Stimulated activated naive CD8-positive, alpha-beta T cell treated with anti-CD3 and anti-CD28 coated beads, Interleukin-15, amount 100 ng/mL, for 72 hours (primary cell): ENCODE measurements at places on chromosomes 16 and 17.

DNA sequence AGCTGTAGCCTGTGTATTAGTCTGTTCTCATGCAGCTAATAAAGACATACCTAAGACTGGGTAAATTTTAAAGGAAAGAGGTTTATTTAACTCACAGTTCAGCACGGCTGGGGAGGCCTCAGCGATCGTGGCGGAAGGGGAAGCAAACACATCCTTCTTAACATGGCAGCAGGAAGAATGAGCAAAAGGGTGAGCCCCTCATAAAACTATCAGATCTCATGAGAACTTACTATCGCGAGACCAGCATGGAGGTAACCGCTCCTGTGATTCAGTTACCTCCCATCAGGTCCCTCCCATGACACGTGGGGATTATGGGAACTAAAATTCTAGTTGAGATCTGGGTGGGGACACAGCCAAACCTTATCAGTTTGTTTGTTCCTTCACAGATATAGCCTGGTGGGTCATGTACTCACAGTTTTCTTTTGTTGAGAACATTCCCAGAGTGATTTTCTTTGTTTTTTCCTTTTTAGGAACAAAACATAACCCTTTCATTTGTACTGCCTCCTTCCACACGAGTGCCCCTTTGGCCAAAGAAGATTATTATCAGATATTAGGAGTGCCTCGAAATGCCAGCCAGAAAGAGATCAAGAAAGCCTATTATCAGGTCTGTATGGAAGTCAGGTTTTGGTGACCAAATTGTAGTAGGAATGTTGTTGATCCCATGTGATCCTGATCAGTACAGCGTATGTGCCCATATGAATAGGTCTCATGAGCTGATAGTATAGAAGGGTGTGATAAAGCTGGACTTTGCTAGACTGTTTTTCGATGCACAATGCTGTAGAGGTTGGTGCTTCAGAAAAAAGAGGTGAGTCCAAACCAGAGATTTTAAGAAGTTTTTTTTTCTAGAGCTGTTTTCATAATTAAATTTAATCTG is 8.5 kb downstream of the DNAJA3 start:
- DNase-seq, result no peak

GRCh38 chr16:52770828-52771227 is 223.9 kb upstream of the TOX3 start:
- DNase-seq, result no peak

DNA sequence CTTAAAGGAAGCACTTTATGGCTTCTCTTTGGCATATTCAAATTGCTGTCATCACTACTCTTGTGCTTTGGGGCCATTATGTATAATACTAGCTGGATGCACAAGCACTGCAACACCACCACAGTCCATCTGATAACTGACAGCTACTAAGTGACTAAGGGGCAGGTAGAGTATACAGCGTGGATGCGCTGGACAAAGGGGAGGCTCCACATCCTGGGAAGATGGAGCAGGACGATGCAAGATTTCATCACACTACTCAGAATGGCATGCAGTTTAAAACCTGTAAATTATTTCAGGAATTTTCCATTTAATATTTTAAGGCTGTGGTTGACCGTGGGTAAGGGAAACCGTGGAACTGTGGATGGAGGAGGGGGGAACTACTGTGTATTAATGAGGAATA is 25.0 kb downstream of the MPRIP start:
- no peak for DNase-seq

DNA sequence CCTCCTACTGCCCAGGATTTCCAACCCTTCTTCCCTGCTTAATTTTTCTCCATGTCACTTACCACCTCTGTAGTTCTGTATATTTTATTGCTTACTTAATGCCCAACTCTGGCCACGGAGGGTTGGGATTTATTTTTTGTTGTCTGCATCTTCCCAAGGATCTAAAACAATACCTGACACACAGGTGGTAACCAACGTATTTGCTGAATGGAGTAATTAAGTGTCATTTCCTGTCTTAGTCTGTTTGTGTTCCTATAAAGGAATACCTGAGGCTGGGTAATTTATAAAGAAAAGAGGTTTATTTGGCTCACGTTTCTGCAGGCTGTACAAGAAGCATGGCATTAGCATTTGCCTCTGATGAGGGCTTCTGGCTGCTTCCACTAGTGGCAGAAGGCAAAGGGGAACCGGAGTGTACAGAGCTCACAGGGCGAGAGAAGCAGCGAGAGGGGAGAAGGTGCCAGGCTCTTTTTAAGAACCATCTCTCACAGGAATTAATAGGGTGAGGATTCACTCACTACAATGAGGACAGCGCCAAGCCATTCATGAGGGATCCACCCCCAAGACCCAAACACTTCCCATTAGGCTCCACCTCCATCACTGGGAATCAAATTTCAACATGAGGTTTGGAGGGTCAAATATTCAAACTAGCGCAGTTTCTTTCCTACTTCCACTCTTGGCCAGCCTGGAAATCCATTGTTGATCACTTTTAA is 44.8 kb downstream of the ERN1 start:
- no peak for DNase-seq

- DNase-seq, result no peak
Observed at GRCh38 chr17:67819722-67820121, 5.6 kb upstream of the BPTF start.

GRCh38 chr16:25493136-25493811 is 198.5 kb upstream of the HS3ST4 start:
- no peak for DNase-seq

- DNase-seq, result no peak
Observed at GRCh38 chr17:61235827-61236197, 163.8 kb upstream of the TBX2 start.

DNA sequence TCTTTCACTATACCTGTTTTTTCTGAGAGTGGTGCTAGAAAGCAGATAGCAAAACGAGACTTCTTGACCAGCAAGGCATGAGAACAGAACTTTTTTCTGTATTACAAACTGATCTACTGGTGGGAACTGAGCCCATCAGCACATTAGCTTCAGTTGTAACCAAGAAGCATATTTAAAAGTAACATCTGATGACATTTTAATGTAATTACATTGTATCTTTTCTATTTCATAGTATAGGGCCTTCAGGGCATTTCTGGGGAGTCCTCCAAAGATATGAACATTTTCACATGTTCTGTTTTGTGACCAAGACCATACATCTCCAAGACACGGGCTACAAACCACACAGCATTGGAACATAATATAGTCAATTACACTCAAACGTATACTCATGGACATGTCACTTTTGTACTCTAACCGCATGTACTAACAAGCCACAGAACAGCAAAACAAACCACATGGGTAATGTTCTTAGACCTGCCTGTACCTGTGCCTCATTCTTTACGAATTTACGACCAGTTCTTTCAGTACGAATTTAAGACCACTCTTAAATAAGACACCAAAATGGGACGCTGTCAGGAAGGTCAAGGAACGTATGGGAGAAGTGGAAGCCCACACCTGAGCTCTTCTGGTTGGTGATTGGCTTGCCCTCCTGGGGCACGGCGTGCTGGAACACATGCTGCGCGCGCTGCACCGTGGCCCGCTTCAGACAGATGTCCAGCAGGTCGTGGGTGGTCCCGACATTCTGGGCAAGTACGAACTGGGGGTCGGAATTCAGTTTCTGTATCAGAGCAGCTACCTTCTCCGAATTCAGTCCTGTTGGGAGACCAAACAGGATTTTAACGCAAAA is 825 bp downstream of the BLMH start:
- peak; percentile 52 for DNase-seq

- DNase-seq, result no peak
Observed at GRCh38 chr16:46899443-46900143, 15.4 kb downstream of the GPT2 start.

DNA sequence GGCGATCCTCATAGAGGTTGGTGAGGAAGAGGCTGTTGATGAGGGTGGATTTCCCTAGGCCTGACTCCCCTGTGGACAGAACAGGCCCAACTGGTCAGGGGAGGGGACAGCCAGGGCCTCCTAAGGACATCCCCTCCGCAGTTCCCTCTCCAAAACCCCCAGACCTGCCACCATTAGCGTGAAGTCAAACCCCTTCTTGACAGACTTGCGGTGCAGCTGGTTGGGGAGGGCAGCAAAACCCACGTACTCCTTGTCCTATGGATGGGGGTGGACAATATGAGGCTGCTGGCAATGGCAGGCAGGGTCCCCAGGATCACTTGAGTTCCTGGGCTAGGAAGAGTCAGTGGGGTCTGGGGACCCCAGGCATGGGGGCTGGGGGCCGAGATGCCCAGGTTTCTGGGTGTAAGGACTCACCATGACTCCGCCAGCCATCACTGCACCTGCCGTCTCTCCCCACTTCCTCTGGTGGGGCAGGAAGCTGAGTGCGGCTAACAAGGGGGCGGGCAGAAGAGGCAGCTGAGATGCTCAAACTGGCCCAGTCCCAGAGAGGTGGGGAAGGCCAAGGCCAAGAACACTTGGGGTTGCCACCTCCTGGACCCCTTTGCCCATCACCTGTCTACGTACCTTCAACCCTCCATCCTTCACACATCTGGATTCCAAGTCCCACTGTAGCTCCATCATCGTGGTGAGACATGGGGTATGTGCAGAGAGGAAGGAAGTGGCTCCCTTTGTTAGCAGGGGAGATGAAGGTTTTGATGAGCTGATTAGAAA is at the start of gene SEPTIN1:
Gene SEPTIN1, minus strand, starts transcription at position 451 of the 771 bp plus-strand sequence. Its CDS starts 19 bp downstream, at position 432.
- peak; percentile 82 for DNase-seq

- no peak for DNase-seq
Observed at GRCh38 chr17:2263183-2264066, 40.2 kb downstream of the SMG6 start.

DNA sequence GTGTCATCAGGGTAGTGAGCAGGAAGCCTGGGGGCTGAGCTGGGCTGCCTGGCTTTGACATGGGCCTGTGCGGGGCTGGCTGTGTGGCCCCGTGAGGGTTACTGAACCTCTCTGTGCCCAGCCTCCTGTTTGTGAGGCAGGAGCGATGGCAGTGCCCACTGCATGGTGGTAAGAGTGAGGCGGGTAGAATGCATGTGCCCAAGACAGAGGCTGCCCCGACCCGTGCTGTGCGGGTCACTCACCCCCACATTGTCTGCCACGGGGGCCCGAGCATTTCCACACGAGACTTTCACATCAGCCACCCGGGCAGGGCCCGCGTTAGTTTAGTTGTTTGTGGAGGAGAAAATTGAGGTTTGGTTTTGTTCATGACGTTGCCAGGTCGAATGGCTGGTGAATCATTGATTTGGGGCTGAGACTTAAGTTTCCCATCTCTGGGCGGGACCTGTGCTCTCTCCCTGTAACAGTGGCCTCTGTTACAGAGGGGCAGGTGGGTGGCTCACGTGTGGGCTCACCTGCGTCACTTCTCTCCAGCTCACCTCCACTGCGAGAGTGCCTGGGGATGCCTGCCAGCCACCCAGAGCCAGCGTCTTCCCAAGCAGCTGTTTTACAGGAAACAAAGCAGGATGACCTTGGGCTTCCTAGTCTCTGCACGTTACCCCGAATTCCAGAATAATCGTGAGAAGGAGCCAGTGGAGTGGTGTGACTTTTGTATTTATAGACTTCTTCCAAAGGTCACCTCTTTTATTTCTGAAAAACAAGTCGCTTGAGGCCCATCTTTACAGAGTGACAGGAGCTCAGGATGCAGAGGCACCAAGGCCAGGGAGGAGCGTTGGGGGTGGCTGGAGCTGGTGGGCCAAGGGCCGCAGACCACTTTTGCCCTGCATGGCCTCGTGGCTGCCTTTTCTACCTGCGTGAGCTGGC is 150.6 kb downstream of the RPTOR start:
- no peak for DNase-seq

DNA sequence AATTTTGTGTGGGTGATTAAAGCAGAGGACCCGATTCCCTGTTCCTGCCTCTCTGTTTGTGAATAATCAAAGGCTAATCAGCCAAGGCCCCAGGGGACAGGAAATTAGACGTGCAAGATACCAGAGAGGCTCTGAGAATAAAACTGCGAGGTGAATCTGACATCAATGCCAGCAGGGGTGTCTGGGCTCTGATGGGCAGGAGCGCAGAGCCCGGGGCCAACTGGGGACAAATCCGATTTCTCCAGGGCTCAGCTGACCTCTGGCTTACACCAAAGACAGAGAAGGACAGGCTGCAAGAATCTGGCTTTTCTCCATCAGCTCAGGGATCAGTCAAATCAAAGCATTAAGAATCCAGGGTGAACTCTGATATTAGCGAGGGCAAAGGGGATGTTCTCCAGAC is 174.3 kb downstream of the XYLT1 start:
- no peak for DNase-seq

DNA sequence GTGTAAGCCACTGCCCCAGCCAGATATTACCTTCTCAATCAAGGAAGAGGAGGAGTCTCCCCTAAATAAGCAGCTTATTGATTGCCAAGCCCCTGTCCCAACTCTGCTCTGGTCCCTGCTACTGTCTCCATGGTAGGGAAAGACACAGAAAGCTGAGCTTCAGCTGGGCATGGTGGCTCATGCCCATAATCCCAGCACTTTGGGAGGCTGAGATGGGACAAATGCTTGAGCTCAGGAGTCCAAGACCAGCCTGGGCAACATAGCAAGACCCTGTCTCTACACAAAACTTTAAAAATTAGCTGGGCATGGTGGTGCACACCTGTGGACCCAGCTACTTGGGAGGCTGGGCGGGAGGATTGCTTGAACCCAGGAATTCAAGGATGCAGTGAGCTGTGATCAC is 6.6 kb downstream of the JUP start:
- no peak for DNase-seq

- no peak for DNase-seq
Observed at GRCh38 chr17:17815436-17816200, 21.2 kb downstream of the SREBF1 start.

GRCh38 chr16:87271256-87271655 is 45.9 kb downstream of the C16orf95 start:
- DNase-seq, result no peak

GRCh38 chr16:28558456-28558855 is 4.7 kb downstream of the SGF29 start:
- DNase-seq, result no peak

GRCh38 chr17:10463402-10463801 is 6.0 kb downstream of the MYH4 start:
- DNase-seq, result no peak

GRCh38 chr16:81987706-81988105 is 23.6 kb downstream of the SDR42E1 start:
- DNase-seq, result no peak

DNA sequence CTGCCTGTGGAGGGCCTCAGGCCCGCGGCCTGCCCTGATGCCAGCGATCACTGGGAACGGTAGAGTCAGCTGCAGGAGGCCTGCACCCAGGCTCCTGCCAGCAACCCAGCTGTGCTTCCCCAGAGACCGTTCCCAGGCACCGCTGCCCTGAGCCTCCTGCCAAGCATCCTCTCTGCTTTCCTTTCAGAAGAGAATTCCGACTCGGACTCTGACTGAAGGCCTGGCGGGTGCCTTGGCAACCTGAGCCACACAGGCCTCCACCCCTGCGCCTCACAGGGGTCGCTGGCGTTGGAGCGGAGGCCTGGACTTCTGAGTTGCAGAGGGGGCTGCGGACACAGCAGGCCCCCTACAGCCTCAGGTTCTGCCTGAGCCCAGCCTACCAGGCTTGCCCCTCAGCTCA is 7.9 kb downstream of the CMTM3 start:
- no peak for DNase-seq
